Endothelial cell of umbilical vein (primary cell): ENCODE measurements at places on chromosomes 7 and 10. TPM values are rescaled to one million over a fixed set of nuclear protein-coding genes. Genes with fewer than 3 reads are reported as not detected.

The IQUB gene
- total RNA-seq = not detected in 2 replicates

The CYP26A1 gene
- total RNA-seq = 2.1 and 4.4 TPM in 2 replicates

The CALHM1 gene
- total RNA-seq = not detected in 2 replicates

The LIPK gene
- not detected in 2 replicates for total RNA-seq

The UMAD1 gene
- total RNA-seq = 6.1 and 6.6 TPM in 2 replicates

The ING3 gene
- total RNA-seq = 19.4 and 19.6 TPM in 2 replicates

The HOXA3 gene
- total RNA-seq = 12.0 and 14.0 TPM in 2 replicates

The CPA1 gene
- not detected in 2 replicates for total RNA-seq

The RAPGEF5 gene
- 43.2 and 43.3 TPM in 2 replicates for total RNA-seq

The SPDYE11 gene
- not detected in 2 replicates for total RNA-seq

The ABI1 gene
- total RNA-seq = 53.6 and 58.8 TPM in 2 replicates

The RAMP3 gene
- not detected in 2 replicates for total RNA-seq
